ENCODE measurements at places on chromosomes 12 and 14.

DNA sequence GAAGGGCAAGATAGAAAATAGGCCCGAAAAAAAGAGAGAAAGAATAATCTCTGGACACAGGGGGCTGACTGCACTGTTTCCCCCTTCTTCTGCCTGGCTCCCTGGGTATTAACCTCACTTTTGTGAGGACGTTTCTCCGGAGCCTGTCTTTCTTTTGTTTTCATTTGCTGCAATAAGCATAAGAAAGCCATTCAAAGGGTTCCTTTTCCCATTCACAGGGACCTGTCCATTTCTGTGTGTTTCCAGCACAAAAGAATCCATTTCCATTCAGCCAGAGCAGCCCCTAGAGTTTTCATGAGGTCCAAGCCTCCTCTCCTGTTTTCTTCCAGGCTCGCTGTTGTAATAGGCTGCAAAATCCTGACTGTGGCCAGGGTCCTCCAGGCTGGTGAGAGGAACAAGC is 16.8 kb downstream of the PLXNC1 start:
- no peak for DNase-seq

DNA sequence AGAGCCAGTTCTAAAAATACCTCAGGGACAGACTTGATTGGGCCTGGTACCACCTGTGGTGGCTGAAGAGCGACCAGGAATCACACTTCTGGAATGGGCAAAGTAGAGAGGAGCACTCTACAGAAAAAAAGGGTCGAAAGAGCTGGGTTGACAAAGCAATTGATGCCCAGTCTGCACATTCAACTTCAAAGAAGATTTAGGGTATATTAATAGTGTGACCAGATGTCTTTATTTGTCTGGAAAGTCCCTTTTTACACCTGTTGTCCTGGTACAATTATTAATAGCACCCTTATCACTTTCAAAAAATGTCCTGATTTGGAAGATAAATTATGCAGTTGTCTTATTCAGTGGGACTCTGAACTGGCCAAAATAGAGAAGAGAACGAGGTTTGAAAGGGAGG is 137.5 kb downstream of the DYRK2 start:
- no peak for DNase-seq

GRCh38 chr14:96265383-96266095 is 9.5 kb downstream of the BDKRB1 start:
- DNase-seq, result no peak

DNA sequence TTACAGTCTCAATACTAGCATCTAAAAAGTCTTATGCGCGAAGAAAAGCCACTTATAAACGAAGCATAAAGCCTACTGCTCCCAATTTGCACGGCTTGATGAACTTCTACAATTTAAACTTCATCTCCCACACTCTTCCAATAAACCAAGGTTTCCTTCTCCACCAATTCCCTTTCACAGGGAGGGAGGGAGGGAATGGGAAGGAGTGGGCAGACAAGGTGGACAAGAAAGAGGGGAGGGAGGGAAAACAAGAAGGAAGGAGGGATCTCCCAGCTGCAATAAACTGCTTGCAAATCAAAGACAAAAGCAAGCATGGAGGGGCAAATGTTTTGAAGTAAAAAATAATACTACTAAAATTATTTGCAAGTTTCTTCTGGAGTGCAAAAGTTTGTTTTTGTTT is 64.5 kb downstream of the MED13L start:
- no peak for DNase-seq

DNA sequence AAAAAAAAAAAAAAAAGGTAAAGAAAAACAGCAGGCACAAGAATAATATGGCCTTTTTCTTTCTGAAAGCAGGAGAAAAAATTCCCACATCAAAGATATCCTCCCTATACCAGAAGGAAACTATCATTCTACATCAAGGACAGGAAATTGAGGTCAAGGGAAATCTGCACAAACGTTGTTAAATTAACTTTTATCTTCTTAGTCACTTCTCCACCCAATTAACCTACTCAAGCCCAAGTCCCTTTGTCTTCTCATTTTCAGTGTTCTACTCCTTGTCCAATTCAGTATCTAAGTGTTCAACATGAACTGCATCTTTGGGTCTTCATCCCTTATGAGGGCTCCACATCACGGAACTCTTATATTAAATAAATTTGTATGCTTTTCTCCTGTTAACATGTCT is 15.7 kb downstream of the NDUFA12 start:
- no peak for DNase-seq

Data from stimulated activated CD8-positive, alpha-beta memory T cell treated with anti-CD3 and anti-CD28 coated beads, Interleukin-4, amount 100 ng/mL, for 4 hours (primary cell).